ENCODE measurements at places on chromosomes 16 and 17. TPM values are rescaled to one million over a fixed set of nuclear protein-coding genes. Genes with fewer than 3 reads are reported as not detected.

DNA sequence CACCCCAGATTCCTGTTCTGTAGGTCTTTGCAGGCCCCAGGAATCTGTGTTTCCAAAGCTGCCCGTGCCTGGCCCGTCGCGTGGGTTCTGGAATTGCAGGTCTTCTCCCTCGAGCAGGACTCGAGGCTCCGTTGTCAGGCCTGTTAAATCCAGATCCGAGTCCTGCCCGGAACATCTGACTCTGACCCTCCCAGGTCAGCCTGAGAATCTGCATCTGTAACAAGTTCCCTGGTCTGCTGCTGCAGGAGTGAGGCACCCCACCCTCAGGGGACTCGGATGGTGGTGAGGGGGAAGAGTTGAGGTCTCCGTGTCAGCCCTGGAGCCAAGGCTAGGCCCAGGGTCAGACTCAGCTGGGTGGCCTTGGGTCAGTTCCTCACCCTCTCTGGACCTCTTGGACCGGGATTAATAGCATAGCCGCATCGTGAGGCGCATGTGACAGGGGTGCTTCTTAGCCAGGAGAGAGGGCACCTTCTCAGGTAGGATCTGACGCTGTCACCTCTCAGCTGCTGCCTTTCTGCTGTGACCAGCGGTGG, 8.8 kb downstream of the SPIRE2 start:
- H3K36me3 ChIP-seq = no peaks in the 10 kb centered on the region
- H3K4me1 ChIP-seq = peaks cover 6% of the 10 kb centered on the region
- H3K27me3 ChIP-seq = no peaks in the 10 kb centered on the region
- no peak overlapping the region for H3K27ac ChIP-seq
- peak overlapping the region; percentile 25 for H3K4me3 ChIP-seq

KCNJ2 gene
- total RNA-seq = 13.6 TPM

DNA sequence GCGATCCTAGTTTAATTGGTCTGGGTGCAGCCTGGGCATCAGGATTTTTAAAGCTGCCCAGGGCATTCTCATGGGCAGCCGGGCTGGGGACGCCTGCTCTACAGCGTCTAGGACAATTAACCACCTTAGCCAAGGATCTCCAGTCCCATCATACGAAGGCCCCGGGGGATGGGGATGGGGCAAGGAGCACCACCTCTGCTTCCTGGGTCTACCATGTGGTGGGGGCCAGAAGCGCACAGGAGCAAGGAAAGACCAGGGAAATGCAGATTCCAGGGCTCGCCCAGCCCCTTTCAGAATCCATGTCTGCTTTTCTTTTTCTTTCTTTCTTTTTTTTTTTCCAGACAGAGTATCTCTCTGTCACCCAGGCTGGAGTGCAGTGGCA, 29.3 kb downstream of the TBC1D16 start:
- no peak for DNase-seq
- peaks cover 26% of the 10 kb centered on the region for H3K36me3 ChIP-seq
- H3K27me3 ChIP-seq = no peaks in the 10 kb centered on the region
- H3K4me1 ChIP-seq = peaks cover 15% of the 10 kb centered on the region
- no peak overlapping the region for H3K27ac ChIP-seq

CTF1 gene
- 5.8 TPM for total RNA-seq

HBZ gene
- total RNA-seq = 1.1 TPM

HYDIN gene
- total RNA-seq = 43.0 TPM

DNA sequence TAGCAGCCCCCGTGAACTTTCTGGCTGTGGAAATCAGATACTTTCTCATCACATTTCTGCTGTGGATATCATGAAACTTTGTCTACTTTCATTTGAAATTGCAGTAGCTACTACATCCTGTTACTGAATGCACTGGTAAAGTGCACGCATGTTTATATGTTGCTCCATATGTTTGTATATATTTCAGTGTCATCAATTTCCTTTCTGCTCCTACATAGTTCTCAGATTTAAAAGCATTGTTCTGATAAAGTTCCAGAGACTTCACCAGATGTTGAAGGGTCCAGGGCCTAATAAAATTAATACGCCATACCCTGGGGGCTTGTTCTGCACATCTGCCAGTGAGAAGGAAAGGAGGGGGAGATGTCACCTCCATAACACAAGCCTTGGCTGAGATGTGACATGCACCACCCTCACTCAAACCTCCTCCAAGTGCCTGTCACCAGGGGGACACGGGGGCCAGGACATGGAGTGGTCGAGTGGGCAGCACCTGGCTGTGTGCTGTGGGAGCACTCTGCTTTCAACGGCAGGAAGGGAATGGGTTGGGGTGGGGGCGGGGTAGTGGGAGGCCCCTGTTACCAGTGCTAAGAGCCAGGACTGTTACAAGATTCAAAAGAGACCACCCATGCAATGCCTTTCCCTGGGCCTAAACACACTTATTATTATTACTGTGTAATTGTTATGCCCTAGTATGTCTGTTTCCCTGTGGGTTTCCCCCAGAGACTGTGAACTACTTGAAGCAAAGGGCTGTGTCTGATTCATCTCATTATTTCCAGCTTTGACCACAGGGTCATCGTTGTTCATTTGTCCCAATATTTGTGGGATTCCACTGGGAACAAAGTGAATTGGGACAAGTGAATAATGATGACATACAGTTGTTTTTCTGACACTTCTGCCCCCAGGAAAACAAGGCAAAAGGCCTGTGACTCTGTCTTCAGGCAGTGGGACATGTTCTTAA, 193.4 kb downstream of the FOXL1 start:
- no peaks in the 10 kb centered on the region for H3K27me3 ChIP-seq
- H3K27ac ChIP-seq = no peak overlapping the region
- H3K36me3 ChIP-seq = no peaks in the 10 kb centered on the region
- H3K4me3 ChIP-seq = no peak overlapping the region
- DNase-seq = no peak

DNA sequence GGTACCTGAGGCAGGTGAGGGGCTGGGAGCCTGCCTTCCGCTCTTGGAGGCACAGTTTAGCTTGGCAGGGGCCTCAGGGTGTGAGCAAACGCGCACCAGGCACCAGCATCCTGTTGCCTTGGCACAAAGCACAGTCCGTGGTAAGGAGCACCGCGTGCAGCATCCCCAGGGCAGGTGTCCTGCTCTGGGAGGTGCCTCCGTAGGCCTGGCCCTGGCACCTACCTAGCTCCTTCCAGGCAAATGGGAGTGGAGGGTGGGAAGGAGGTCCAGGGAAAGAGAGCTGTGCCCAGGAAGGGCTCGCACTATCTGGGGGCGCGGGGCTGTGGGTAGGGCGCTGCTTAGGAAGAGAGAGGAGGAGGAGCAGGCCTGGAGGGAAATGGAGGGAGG, 3.1 kb upstream of the GSE1 start:
- no peaks in the 10 kb centered on the region for H3K27me3 ChIP-seq
- peak overlapping the region; percentile 94 for H3K27ac ChIP-seq
- peaks cover 86% of the 10 kb centered on the region for H3K4me1 ChIP-seq
- H3K36me3 ChIP-seq = no peaks in the 10 kb centered on the region
- no peak overlapping the region for H3K4me3 ChIP-seq

ZNF267 gene
- total RNA-seq = 27.4 TPM

KRTAP3-1 gene
- not detected for total RNA-seq

- no peaks in the 10 kb centered on the region for H3K36me3 ChIP-seq
- no peaks in the 10 kb centered on the region for H3K4me1 ChIP-seq
- no peak overlapping the region for H3K4me3 ChIP-seq
- no peak overlapping the region for H3K27ac ChIP-seq
These were observed 42.5 kb downstream of the KCNJ12 start for GRCh38 chr17:21418446-21419298.

DNA sequence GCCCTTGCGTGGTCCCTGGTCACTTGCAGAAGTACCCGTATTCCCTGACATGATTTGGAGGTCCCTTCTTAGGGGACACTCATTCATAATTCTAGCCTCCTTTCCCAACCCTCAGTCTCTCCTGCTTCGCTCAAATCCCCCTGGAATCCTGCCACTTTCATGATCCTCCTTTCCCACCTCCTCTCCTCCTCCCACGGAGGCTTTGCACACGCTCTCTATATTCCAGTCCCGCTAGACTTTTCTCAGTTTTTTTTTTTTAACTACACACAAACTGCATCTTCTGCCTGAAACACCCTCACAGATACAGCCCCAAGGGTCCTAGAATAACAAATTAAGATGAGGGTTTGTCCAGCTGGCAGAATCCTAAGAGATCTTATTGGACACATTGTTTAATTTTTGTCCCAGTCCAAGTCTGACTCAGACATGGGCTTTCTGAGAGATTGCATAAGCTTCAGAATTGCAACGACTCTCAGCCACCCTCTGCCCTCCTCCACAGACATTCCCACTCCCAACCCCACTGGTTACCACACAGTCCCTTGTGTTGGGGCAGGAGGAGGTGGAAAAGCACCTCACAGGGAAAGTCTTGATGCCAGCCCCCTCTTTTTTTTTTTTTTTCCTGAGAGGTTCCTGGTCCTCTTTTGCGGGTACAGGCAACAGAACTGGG, 739.5 kb upstream of the EEF2KMT start:
- H3K27ac ChIP-seq = no peak overlapping the region
- no peaks in the 10 kb centered on the region for H3K4me1 ChIP-seq
- no peaks in the 10 kb centered on the region for H3K27me3 ChIP-seq
- H3K4me3 ChIP-seq = no peak overlapping the region
- H3K36me3 ChIP-seq = no peaks in the 10 kb centered on the region
- DNase-seq = no peak

GRCh38 chr16:19236561-19237209, 48.8 kb upstream of the CLEC19A start:
- no peak for DNase-seq
- H3K27ac ChIP-seq = no peak overlapping the region
- H3K27me3 ChIP-seq = no peaks in the 10 kb centered on the region

CEP20 gene
- 13.6 TPM for total RNA-seq

All from upper lobe of left lung (tissue), 6 donors.